ENCODE measurements at places on chromosomes 7 and 10. TPM values are rescaled to one million over a fixed set of nuclear protein-coding genes. Genes with fewer than 3 reads are reported as not detected.

GRCh38 chr7:138868711-138869110, 70.7 kb upstream of the ATP6V0A4 start:
- DNase-seq, result no peak

C10orf143 gene
- 4.5 TPM for polyA plus RNA-seq

DNA sequence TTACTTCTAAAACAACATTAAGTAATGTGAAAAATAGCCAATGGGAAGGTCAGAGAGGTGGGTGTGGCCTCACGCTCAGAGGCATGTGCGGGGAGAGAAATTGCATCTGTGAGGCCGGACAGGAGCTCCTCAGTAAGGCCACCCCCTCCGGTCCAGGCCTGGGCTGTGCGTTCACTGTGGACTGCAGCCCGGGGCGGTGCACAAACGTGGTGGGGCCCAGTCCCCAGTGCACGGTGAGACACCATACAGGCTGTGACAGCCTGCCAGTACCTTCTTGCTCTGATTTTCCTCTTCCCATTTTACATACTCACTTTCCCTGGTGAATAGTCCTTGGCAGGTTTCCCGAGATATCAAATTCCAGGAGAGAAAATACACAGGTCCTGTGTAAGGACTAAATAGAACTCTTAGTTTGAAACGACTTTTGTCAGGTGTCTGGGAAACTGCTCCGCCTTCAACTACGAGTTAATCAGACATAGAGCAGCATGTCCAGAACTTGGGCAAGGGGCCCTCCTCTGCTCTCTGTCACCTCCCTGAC, 174.1 kb upstream of the MKI67 start:
- DNase-seq, result no peak

GRCh38 chr7:127704211-127704610, 52.2 kb downstream of the SND1 start:
- DNase-seq, result no peak

TRIL gene
- 66.0 TPM for polyA plus RNA-seq

IGFBP1 gene
- 0.98 TPM for polyA plus RNA-seq

DNA sequence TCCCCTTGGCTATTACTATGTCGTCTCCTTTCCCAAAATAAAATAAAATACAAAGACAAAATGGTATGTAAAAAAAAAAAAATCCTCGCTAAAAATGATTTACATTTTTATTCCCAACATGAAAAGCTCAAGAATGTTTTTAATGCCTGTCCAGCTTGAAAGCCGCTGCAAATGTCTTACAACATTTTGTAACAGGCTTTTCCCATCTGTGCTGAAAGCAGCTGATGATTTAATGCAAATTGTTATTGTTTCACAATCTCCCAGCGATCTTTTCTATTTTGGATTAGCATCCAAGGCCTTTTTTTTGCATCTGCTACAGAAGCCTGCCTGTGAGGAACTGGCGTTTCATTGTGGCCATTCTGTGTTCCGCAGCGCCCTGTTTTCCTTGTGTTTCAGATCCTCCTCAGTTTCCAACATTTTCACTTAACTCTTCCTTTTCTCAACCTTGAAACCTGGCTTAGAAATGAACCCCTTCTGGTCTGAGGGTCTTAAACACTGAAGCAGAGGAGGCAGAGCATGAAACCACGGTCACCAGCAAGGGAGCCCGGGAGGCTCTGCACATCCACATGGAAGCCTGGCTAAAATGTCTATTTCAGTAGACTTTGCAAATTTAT, 712.1 kb downstream of the PARD3 start:
- DNase-seq, result no peak

GRCh38 chr7:106570948-106571418, 90.0 kb downstream of the CCDC71L start:
- no peak for DNase-seq

HYAL4 gene
- polyA plus RNA-seq, result 0.11 TPM

DNA sequence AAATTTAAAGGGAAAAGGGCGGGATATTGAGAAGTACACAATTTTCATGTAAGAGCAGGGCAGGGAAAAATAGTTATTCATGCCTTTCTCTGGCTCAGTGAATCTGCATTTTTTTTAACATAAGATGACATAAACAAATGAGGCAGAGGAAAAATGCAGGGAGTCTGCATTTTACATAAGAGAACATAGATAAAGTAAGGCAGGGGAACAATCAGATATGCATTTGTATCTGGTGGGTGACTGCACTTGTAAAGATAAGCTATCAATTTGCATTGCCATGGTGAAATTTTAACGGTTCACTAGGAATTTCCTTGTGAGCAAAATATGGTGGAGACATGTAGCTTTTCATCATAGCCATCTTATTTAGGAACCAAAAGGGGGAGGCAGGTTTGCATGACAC, 33.5 kb downstream of the ALOX5 start:
- DNase-seq, result no peak
